Activated naive CD4-positive, alpha-beta T cell (primary cell): ENCODE measurements at places on chromosomes 16 and 17.

- no peak for DNase-seq
Observed at GRCh38 chr16:49048557-49048956, 233.1 kb downstream of the CBLN1 start.

GRCh38 chr16:27753563-27753962, 203.6 kb downstream of the KATNIP start:
- DNase-seq: no peak

DNA sequence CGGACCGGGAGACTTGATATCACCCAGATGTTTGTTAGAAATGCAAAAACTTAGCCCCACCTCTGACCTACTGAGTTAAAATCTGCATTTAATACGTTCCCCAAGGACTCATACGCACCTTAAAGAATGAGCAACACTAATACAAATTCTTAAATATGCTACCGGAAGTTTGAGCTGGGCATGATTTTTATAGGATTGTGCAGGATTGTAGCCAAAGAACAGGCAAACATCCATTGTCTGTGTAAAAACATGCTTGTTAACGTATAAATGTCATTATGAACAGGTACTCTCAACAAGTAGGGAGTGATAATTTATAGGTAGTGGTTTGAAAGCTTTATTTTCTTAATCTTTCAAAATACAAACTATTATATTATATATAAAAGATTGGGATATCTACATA, 22.3 kb upstream of the COX10 start:
- DNase-seq: no peak

- no peak for DNase-seq
Observed at GRCh38 chr16:66224186-66224585, 142.3 kb upstream of the CDH5 start.

DNA sequence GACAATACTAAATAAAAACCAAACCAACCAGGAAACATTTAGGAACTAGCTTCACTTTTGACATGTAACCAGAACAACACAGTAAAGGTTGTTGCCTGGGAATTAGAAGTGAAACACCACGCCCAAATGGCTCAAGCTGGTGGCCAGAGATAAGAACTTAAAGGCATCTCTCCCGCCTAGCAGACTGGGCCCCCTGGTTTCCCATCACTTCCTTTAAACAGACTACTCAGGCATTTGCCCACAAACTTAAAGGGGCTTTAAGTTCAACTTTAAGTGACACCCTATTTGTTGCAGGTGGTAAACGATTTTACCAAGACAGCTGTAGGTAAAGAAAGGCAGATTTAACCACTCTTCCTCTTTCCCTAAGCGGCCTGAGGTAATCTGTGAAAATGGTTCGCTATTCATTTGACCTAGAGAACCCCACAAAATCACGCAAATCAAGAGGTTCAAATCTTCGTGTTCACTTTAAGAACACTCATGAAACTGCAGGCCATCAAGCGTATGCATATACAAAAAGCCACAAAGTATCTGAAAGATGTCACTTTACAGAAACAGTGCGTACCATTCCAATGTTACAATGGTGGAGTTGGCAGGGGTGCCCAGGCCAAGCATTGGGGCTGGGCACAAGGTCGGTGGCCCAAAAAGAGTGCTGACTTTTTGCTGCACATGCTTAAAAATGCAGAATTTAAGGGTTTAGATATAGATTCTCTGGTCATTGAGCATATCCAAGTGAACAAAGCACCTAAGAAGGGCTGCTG, 40.8 kb upstream of the BPTF start:
- no peak for DNase-seq

DNA sequence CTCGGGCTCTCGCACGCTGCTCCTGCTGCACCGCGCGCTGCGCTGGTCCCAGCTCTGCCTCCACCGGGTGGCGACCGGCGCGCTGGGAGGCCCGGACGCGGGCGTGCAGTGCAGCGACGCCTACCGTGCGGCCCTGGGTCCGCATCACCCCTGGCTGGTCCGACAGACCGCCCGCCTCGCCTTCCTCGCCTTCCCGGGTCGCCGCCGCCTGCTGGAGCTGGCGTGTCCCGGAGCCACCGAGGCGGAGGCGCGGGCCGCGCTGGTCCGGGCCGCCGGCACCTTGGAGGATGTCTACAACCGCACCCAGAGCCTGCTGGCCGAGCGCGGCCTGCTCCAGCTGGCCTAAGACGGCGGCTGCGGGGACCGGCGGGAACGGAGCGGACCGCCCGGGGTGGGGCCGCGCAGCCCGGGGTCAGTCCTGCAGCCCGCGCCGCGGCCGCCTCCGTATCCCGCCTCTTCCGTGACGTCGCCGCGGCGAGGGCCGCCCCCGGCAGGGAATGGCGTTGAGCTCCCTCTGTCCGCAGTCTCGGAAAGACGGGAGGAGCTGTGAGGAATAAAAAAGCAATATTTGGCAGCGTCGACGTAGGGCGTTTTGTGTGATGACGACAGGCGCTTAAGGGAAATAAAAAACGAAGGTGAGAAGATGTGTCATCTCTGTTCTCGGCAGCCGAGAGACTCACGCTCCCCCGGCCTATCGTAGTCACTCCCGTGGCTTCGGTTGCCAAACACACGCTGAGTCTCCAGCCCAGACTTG, 1.4 kb downstream of the GLTPD2 start:
- peak; percentile 39 for DNase-seq

- DNase-seq: no peak
Observed at GRCh38 chr16:57643910-57644309, 15.5 kb downstream of the ADGRG1 start.

GRCh38 chr17:69936996-69937395, 138.0 kb upstream of the KCNJ16 start:
- no peak for DNase-seq

DNA sequence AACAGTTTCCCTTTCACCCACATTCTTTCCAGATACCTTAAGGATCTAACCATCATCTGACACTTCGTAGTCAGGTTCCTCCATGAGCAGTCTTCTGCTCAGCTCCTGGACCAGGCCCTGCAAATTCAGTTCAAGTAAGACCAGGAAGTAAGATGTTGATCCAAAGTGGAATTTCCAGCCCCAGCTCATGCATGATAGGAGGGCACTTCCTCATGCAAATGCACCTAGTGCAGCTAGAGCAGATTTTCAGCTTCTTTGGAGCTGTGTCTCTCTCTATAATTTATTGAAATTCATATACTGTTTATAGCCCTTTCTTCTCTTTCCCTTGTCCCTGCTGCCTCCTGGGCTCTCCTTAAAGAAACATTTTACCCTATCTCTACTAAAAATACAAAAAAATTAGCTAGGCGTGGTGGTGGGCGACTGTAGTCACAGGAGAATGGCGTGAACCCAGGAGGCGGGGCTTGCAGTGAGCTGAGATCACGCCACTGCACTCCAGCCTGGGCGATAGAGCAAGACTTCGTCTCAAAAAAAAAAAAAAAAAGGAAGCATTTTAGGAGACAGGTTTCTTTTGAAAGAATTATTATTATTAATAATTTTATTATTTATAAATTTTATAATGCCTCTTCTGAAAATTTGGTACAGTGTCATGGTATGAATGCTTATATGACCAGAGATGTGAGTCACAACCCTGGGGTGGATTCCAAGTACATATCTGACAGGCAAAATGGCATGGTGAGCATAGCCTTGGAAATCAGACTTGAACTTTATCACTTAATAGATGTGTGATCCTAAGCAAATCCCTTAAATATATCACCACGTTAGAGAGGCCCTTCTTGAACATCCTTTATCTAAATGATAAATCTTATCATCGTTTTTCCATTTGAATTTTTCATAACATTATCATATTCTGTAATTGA, 94.3 kb downstream of the SSH2 start:
- DNase-seq: no peak

DNA sequence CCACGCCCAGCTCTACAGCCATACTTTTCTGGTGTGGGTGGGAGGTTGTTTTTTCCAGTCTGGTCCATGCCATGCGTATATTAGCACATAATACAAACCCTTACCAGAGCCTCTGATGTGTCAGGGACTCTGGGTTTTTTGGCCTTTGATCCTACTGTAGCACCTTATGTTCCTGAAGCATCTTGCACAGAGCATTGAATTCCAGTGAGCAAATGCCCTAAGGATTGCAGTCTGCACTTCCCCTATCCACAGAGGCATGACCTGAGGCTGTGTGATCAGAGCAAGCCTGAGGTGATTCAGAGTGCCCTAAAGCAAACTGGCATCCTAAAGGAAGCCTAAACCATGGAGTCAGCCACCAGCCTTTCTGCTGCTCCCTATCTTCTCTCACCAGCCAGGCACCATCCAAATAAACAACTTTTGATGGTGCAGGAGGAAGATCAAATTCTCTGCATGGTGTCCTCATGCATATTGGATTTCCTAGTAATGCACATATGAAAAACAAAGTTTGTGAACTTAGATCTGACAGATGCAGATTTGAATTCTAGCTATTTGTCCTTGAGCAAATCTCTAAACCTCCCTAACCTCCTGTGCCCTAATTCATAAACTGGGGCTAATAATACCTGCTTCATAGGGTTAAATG, 41.2 kb upstream of the HAS3 start:
- no peak for DNase-seq

DNA sequence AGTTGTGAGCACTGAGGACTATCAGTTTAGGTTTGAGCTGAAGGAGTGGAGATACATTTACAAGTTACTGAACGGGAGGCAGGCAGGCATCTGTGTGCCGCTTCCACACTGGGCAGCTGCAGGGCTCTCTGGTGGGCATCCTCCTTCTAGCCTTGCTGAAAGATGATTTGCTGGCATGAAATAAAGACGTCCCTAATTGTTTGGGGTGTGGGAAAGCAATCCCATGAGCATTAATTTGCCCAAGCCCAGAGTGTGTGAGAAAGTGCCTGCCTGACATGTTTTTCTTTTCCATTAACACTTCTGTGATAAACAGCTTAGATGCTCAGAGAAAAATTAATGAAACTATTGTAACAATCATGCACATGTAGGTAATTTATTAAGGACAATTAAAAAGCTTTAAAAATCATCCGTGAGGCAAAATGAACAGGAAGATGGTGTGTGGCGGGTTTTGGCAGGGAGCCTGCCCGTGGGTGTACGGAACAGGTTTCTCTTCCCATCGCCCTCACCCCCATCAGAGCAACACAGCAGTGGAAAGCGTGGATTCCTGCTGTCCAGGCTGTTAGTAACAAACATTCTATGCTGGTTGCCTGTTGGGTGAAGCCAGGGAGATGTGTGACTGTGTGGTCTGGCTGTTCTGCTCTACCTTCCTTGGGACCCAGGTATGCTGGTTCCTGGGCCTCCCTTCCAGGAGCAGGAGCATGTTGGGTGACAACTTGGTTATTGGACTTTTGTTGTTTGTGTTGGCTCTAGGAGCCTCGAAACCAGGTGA, 191.9 kb downstream of the MSI2 start:
- no peak for DNase-seq

GRCh38 chr17:49845321-49845720, 2.5 kb downstream of the TAC4 start:
- DNase-seq: no peak

DNA sequence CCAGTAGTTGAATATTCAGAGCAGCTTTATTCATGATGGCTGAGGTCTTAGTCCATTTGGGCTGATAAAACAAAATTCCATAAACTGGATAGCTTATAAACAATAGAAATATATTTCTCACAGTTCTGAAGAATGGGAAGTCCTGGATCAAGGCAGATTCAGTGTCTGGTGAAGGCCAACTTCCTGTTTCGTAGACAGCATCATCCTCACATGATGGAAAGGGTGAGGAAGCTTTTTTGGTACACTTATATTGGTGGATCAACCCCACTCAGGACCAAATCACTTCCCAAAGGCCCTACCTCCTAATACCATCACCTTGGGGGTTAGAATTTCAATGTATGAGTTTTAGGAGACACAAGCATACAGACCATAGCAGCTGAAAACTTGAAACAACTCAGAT, 224.2 kb downstream of the CYB561 start:
- DNase-seq: no peak

GRCh38 chr16:19701091-19701490, 16.9 kb downstream of the KNOP1 start:
- no peak for DNase-seq

GRCh38 chr17:12815642-12816141, 26.4 kb downstream of the ARHGAP44 start:
- no peak for DNase-seq

GRCh38 chr16:50267151-50267631, 840 bp downstream of the ADCY7 start:
- DNase-seq: no peak

- no peak for DNase-seq
Observed at GRCh38 chr16:80704751-80705505, 99.5 kb downstream of the CDYL2 start.

- DNase-seq: no peak
Observed at GRCh38 chr17:19501219-19501618, 32.4 kb upstream of the SLC47A1 start.

- no peak for DNase-seq
Observed at GRCh38 chr17:49970498-49970897, 1.5 kb downstream of the DLX4 start.

- no peak for DNase-seq
Observed at GRCh38 chr17:917391-917811, 62.2 kb downstream of the NXN start.

- no peak for DNase-seq
Observed at GRCh38 chr16:80023865-80024264, 423.3 kb upstream of the MAF start.

GRCh38 chr16:68475071-68475470, 26.8 kb upstream of the SMPD3 start:
- no peak for DNase-seq

GRCh38 chr17:63491413-63491812, 14.6 kb downstream of the ACE start:
- no peak for DNase-seq

GRCh38 chr16:11916524-11917285, 949 bp upstream of the GSPT1 start:
- DNase-seq: no peak

DNA sequence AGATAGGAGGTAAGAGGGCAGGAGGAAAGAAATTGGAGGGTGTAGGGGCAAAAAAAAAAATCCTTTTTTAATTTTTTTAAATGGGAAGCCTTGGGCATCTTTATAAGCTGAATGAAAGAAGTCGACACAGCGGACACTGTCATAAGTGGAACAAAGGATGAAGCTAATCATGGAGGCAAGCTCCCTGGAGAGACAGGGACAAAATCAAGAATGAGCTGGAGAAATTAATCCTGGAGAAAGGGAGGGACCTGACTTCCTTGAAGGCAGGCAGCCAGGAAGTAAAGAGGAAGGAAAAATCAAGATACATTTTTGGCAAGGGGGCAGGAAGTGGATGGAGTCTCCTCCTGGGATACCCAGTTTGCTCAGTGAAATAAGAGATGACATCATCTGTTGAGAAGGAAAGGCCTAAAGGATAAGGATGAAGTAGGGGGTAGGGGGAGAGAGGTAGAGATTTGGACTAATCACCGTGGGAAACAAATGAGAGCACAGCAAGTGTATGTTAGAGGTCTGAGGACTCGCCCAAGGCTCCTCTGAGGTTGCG, 179.3 kb downstream of the SLC39A11 start:
- no peak for DNase-seq

DNA sequence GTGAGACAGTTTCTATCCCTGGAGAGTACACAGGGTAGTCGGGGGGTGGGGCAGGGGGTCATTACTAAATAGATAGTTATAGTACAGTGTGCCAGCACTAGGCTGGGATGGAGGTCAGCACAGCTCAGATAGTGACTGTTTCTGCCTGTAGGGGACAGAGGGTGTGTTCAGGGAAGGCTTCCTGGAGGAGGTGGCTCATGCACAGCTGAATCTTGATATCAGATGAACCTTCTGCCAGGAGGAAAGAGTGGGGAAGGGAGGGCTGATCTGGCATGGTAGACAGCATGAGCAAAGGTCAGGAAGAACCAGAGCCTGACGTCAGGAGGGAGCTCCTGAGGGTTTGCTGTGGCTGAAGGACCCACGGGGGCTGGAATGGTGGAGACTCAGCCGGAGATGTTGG, 56.6 kb downstream of the OR1D5 start:
- DNase-seq: no peak

- DNase-seq: no peak
Observed at GRCh38 chr16:8239443-8239842, 350.9 kb downstream of the TMEM114 start.

GRCh38 chr17:31699281-31699680, 159.8 kb downstream of the COPRS start:
- no peak for DNase-seq
